ENCODE measurements at places on chromosomes 1 and 21.
A peak's percentile ranks its signal among the peaks of the same experiment; 100 is the strongest.

DNA sequence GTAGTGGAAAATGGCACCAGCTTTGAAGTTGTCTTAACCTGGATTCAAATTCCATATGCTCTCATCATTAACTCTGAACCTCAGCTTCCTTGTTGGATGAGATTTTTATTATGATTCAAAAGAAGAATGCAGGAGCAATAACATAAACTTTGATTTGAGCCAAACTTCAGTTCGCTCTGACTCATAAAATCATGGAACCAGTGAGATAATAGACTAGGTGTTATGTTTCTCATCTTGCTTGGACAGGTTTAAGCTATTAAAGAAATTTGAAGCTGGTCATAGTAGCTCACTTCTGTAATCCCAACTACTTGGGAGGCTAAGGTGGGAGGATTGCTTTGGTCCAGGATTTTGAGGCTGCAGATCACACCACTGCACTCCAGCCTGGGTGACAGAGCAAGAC is 172.8 kb downstream of the CLEC20A start:
- DNase-seq: no peak

DNA sequence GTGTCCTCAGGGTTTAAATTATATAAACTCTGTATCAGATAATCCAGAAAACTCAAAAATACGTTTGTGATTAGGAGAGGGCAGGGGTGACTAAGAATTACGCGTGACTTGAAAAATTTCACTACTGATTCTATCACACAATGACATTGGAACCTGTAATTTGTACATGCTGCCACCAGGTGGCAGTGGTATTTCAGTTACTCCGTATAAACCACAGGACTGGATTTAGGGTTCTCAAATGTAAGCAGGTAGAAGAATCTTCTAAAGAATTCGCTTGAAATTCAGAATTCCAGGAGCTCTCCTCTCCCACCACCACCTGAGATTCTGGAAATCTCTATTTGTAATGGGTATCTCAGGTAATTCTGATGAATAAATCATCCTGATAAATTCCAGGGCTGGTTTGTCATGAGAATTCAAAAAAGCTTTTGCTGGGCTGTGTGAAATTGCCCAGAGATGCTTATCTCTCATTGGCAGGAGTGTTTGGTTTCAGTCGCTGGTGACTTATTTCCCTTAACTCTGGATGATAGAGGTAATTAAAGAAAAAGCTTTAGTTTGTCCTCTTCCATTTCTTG is 1.7 kb upstream of the KRTAP7-1 start:
- DNase-seq: peak; percentile 2

DNA sequence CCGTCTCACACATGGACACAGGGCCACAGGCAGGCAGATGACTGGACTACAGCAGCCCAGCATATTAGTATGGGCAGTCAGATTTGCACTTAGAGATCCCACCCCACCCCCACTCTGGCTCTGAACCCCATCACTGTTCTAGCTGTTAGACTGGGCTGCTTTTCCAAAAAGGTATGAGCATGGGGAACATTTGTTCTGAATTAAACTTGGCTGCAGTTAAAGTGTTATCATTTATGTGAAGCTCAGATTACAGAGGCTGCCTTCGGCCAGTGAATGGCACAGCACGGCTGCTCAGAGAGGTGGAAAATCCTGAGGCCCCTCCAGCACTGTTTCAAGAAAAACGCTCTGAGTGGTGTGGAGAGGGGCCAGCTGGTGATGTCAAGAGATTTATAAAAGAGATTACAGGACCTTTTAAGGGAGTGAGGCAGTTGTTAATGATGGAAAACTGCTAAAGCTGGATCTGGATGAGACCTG is 6.9 kb upstream of the NOS1AP start:
- no peak for DNase-seq

DNA sequence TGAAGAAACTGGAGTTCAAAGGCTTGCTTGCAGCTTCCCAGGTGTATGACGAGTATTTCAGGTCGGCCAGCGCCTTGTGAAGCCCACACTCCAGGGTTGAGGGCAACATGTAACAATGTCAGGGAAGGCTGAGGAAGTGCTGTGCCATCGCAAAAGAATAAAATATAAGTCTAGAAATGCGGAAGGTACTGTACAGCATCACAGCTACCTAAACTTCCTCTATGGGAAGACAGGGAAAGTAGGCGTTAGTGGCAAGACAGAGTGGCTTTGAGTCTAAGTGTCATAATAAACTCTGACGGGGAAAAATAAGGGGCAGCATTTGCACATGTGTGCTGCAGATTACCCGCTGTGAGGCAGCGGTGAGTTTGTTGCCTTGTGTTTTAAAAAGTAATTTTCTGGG is 28.9 kb downstream of the DOP1B start:
- DNase-seq: no peak

DNA sequence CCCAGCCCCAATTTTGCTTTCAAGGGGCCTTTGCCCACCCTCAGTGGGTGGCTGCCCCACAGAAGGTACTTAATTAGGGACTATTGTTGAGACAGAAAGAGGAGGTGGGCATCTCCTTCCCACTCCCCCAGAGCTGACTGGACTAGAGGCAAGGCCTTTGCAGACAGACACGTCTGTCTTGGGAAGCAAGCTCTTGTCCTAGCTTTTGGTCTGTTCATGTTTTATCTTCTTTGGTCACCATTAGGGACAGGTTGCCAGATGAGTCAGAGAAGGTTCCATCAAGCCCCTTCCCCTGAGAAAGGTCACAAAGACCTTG is 27.7 kb downstream of the PTAFR start:
- DNase-seq: no peak

- DNase-seq: no peak
These were observed 947.5 kb downstream of the BRINP3 start for GRCh38 chr1:189530162-189530561.

DNA sequence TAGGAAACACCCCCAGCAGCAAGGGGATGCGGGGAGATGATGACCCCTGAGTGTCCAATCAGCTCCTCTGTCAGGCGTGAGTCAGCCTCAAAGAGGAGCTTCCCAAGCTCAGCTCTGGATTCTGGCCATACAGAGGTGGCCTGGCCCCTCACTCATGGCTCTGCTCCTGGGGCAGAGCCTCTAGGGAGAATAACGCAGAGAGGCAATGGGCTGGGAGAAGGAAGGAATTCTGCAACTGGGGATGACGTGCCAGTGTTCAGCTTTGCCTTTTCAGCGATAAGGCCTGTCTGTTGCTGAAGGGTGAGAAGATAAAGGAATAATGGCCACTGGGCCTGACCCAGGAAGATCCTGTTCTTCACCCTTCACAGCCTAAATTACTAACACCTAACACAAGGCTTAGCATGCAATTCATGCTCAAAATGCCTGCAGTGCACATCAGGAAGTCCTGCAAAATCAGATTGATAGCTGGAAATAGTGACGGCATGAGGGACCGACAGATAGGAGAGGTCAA is 92.2 kb downstream of the TBX19 start:
- DNase-seq: no peak

Data from HepG2 (cell line).